ENCODE measurements at places on chromosomes 7 and 10. TPM values are rescaled to one million over a fixed set of nuclear protein-coding genes. Genes with fewer than 3 reads are reported as not detected.

The FANK1 gene
- 18.4 TPM for total RNA-seq

The TCERG1L gene
- total RNA-seq: 0.09 TPM

The ENKUR gene
- total RNA-seq: 13.7 TPM

The DRGX gene
- total RNA-seq: not detected

The TRIM74 gene
- not detected for total RNA-seq

Measured in lung (tissue), 17 donors.